Naive thymus-derived CD8-positive, alpha-beta T cell (primary cell): ENCODE measurements at places on chromosomes 6 and 20.
A peak's percentile ranks its signal among the peaks of the same experiment; 100 is the strongest.

- no peak for DNase-seq
Observed at GRCh38 chr6:167300902-167301777, 10.0 kb downstream of the UNC93A start.

- DNase-seq, result no peak
Observed at GRCh38 chr6:169169941-169170582, 83.6 kb downstream of the THBS2 start.

DNA sequence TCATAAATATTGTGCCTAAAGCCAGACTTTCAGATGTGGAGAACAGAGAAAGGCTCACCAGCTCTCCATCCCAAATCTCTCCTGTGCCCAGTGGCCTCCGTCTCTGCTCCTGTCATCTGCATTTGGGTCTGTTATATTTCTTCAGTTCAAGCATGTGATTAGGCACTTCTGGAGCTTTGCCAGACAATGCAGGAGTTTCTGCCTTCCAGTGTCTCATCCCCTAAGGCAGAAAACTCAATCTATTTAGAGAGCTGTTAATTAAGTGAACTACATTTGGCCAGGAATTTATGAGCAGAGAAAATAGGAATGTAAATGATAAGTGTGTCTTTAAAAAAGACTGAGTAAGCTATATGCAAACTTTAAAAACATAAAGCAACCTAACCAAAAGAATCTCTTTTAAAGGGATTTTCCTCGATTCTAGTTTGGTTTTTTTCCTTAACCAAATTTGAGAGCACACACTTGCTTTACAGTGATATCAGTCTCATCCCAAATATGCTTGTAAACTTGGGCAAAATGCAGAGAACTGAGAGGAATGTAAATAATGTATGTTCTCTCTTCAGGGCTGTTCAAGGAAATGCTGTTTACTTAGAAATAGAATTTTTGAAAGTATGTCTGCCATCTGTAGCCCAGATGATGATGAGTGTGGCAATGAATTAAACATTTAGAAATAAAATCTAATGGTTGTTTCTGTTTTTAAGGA, 113.9 kb downstream of the ELOVL4 start:
- no peak for DNase-seq

- no peak for DNase-seq
Observed at GRCh38 chr6:166620478-166621113, 6.5 kb downstream of the RPS6KA2 start.

DNA sequence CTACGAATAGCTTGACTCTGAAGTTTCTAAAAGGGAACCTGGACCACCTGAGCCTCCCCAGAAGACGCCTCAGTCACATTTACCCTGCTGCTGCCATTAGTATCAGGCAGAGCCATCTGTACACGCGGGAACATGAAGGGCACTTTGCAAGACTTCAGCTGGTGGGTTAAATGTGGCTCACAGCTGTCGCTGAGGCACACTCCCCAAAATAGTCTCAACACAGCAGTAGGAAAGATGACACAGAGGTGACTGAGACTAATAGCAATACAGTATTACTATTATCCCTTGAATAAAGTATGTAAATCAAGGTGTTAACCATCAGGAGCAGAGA, 29.0 kb downstream of the PSMB1 start:
- DNase-seq, result no peak

DNA sequence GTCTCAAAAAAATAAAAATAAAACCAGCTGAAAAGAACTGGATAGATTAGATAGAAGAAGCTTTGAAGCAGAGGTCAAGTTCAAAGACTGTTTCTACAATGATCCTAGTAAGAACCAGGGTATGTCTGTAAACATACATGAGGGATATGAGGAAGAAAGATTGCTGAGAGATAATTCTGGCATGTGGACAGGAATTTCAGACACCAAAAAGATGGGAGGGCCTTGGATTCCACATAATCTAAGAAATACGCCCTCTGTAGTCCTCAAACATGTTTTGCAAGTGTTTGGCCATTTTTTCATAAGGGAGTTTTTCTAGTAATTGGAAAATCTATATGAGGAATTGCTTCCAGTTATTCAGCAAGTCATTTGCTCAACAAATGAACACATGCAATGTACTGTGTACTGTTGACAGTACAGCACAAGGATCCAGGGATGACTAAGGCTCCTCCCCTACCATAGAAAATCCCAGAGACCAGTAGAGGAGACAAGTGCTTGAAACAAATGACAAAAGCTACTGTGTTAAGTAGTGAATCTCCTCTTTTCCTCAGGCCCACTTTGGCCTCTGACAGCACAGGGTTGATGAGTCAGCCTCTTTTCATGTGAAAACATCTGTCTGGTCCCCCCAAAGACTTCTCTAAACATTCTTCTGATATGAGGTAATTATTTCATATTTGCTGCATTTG, 795.9 kb downstream of the MAFB start:
- no peak for DNase-seq

DNA sequence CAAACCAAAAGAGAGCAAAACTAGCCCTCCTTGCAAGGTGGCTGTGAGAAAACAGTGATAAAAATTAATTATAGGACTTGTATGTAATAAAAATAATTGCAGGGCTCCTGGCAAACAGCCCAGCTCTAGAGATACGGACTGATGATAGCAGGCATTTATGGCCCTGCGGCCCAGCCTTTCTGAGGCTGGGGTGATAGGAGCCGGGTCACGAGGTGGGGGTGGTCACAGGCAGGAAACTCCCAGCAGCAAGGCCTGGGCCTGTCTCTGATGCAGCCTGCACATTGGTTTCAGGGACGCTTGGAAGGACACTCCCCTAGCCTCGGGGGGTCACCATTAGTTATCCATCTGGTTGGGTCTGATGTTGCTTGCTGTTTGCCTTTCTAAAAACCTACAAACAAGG, 18.7 kb upstream of the TTPAL start:
- DNase-seq, result no peak

GRCh38 chr6:30194797-30195690, 18.2 kb downstream of the TRIM26 start:
- no peak for DNase-seq

DNA sequence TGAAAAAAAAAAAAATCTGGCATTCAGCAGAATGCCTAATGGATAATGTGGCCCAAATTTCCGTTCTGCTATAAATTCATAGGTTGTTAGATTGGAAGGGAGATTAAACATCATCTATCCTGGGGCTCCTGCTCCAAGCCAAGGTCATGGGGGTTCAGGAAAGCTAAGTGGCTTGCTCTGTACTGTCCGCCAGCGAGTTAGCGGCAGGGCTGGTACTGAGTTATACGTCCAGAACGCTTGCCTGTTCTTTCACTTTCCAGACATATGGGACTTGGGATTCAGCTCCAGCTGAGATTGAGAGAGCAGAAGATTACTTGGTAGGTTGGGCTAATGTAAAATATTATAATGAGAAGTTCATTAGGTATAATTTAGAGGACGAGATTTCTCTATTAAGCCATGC, 858 bp downstream of the RWDD1 start:
- no peak for DNase-seq

DNA sequence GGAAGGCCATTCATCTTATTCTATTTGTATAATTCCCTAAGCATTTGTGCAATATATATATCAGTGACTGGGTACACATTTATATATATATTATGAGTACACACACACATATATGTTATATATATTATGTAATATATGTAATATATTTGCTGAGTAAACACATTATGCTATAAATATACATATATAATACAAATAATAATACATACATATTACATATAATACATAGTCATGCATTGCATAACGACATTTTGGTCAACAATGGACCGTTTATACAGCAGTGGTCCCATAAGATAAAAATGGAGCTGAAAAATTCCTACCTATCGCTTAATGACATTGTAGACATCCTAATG, 11.4 kb upstream of the TMEM170B start:
- DNase-seq, result no peak

- DNase-seq, result no peak
Observed at GRCh38 chr6:170269151-170269845, 21.6 kb downstream of the DLL1 start.

DNA sequence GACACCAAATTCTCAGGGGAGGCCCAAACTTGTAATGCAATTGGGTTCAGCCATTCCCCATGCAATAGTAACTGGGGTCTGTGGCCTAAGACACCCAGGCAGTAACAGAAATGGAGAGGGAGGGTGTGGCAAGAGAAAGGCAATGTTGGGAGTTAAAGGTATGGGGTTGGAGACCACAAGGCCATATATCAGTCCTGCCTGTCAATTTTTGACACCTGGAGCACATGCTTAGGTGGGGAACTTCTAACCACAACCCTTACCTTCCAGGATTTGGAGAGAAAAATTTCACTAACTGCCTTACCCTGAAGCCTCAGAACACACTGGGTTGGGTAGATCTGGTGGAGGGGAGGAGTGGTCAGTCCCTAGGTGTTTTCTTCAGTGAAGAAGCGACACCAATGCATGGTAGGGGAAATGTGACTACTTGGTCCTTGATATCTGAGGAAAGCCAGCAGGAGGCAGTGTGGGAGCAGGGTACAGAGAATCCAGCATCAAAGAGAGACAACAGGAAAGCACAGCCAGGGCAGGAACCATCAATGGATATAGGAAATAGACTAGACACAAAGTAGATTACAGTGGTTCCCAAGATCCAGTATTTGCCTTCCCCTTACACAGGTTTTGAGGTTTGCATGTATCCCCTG, 6.8 kb upstream of the USP49 start:
- peak; percentile 32 for DNase-seq

DNA sequence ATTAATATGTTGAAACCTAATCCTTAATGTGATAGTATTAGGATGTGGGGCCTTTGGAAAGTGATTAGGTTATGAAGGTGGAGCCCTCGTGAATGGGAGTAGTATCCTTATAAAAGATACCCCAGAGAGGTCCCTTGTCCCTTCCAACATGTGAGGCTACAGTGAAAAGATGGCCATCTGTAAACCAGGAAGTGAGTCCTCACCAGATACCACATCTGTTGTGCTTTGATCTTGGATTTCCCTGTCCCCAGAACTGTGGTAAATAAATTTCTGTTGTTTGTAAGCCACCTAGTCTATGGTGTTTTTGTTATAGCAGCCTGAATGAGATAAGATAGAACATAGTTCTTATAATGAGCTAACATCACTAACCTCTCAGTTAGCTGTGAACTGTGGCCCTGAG, 16.6 kb upstream of the CALHM6 start:
- no peak for DNase-seq

DNA sequence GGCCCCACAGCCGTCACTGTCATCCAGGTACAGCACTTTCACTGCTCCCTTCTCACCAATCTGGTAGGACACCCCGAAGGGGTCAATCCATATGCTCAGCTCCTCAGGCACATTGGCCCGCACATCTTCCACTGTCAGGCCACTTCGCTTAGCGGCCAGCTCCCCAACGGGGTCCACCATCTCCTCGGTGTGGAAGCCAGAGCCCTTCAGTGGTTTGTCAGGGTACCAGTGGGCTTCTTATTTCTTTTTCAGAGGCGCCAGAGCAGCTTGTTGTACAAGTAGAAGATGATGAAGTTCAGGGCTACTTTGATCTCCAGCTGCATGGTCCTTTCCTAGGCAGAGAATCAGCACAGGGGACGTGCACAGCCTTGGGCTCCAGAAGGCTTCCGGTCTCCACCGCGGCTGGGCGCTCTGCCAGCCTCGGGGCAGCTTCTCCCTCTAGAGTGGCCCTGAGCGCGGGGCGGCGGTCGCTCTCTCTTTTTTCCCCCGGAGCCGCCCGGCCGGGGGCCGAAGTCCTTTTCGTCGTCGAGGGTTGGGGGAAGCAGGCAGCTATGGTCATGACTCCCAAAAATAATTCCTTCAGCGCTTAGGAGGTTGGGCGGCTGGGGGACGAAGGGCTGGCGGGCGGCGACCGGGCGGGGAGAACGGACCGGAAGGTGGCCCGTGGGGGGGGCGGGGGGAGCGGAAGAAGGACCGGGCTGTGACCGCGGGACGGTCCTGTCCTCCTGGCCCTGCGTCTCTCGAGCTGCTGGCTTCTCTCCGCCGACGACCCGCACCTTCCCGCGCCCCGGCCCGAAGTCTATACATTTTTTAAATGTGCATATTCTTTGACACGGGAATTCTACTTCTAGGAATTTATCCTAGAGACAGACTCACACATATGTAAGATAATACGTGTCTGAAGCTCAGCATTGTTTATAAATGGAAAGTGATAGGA, 6.5 kb upstream of the ZSCAN9 start:
- no peak for DNase-seq

DNA sequence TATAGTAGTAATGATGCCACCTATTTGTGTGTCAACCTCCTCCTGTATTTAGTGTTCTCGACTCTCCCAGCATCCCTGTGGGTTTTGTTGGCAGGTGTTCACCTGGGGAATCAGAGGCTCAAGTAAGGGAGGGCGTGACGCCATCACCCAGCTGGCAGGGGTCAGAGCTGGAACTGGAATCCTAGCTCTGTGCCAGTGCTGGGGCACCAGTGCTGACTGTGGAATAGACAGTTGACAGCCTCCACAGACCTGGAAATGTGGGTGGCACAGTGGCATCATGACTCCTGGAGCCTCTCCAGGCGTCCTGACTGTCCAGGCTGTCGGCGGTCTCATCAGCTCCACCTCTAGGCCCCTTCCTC, 102.8 kb downstream of the SYCP2 start:
- no peak for DNase-seq

DNA sequence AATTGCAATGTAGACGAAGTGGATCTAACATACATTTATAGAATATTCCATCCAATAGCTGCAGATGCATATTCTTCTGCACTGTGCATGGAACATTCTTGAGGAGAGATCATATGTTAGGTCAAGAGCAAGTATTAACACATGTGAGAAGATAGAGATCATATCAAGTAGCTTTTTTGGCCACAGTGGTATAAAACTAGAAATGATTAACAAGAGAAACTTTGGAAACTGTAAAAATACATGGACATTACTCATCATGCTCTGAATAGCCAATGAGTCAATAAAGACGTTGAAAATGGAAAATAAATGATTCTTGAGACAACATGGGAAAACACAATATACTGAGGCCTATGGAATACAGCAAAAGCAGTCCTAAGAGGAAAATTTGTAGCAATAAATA, 94.2 kb downstream of the STXBP5 start:
- DNase-seq, result no peak

- no peak for DNase-seq
Observed at GRCh38 chr20:17227669-17228623, 1.1 kb downstream of the PCSK2 start.

GRCh38 chr20:25592135-25592852, 7.0 kb upstream of the NINL start:
- no peak for DNase-seq

- DNase-seq, result peak; percentile 27
Observed at GRCh38 chr6:131914967-131915751, 36.0 kb downstream of the CCN2 start.

DNA sequence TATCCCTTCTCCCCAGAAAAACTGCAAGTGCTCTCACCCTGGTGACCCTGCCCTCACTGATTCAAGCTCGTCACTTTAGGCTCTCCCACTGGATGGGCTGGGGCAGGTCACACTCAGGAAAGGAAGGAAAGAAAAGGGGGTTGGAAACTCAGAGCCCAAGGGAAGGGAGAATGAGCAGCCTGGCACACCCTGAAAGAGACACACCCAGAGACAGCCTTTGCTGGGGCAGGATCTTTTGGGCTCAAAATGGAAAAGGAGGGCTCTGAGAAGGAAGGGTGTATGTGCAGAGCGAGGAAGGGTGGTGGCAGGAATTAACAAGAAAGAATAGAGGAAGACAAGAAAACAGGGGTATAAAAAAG, 2.5 kb downstream of the PPP1R18 start:
- DNase-seq, result no peak

GRCh38 chr20:37995856-37996605, 37.2 kb downstream of the TTI1 start:
- no peak for DNase-seq
